ENCODE measurements at places on chromosomes 12 and 14.
A peak's percentile ranks its signal among the peaks of the same experiment; 100 is the strongest.

- DNase-seq = peak; percentile 66
These were observed 235.2 kb downstream of the PCNX1 start for GRCh38 chr14:71142375-71143038.

DNA sequence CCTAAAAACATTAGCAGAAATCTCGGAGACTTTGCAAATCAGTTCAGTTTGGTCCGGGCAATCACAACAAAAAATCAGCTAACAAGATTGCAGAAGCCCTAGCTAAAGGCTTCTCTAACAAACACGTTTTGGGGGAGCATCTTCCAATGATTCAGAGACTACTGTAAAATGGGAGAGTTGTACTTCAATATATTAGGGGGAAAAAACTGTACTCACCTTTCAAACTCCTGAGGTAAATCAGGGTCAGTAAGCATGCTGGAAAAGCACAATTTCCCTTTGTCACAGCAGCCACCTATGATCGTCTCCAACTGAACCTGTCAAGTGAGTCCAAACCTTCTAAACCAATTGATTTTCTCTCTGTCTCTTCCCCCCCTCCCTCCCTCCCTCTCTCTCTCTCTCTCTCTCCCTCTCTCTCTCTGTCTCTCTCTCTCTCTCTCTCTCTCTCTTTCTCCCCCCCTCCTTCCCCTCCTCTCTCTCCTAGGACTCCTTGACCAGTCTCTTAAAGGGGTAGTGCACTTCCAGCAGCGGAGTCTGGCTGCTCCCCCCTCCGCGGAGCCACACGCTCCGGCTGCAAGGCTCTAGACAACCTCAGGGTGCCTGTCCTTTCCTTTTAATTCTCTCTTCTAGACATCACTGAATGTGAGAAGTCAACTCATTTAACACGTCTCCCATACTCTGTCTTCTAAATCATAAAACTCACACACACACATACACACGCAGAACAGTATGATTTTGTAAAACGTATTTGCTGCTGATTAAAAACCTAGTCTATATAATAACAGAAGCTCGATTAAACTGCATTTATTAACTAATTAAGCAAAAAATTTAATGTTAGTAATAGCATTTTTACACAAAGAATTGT is at the start of gene SOX5:
TSS of gene SOX5 (minus strand) at position 323 of the 862 bp plus-strand sequence. CDS start at position 254, 69 bp downstream.
- no peak for DNase-seq

GRCh38 chr12:53195516-53196420 is 11.3 kb downstream of the ITGB7 start:
- no peak for DNase-seq

DNA sequence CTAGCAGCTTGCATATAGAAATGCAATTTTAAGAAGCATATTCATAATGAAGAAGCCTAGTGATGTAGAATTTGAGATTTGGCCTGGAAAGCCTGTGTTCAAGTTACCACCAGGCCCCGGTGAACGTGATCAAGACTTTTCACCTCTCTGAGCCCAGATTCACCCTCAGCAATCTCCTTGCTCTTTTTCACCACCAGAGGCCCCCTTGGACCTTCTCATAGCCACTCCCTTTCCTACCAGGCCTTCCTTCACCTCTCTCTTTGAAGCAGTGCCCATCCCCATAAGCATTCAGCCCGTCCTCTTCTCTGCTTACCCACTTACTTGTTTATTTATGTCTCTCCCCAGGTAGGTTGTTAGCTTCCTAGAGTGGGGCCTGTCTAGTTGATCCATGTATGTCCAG is 1280.9 kb downstream of the AACS start:
- no peak for DNase-seq

DNA sequence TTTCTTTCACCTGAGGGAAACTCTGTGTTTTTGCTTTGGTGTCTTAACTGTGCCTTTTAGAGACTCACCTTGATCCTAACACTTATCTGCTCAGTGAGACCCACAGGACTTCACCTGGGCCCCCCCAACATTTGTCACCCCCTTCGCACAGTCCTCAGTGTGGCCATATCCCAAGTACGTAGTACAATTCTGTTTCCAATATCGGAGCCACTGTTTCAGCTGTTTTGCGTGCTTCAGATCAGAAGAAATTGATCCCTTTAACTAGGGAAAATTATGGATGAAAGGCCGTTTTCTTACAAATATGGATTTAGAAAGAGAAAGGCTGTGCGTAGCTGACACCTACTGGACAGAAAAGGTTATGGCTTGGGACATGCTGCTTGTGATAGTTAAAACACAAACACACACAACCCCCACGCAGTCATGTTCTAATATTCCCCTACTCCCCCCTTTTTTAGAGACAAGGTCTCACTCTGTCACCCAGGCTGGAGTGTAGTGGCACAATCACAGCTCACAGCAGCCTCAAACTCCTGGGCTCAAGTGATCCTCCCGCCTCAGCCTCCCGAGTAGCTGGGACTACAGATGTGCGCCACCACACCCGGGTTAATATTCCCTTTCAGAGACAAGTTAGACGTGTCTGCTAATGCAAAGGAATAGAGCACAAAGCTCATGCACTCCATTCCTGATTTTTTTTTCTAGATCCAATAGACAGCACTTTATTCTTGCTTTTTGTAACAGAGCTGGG is 3.6 kb upstream of the SLC7A8 start:
- no peak for DNase-seq

GRCh38 chr14:31228533-31228932 is 20.9 kb upstream of the HECTD1 start:
- peak; percentile 33 for DNase-seq

- no peak for DNase-seq
These were observed 1.1 kb downstream of the GALNT16 start for GRCh38 chr14:69260861-69261564.

- peak; percentile 96 for DNase-seq
These were observed 172.3 kb downstream of the DUSP6 start for GRCh38 chr12:89179983-89180382.

- DNase-seq = no peak
These were observed 71.7 kb downstream of the ANO2 start for GRCh38 chr12:5873281-5873919.

DNA sequence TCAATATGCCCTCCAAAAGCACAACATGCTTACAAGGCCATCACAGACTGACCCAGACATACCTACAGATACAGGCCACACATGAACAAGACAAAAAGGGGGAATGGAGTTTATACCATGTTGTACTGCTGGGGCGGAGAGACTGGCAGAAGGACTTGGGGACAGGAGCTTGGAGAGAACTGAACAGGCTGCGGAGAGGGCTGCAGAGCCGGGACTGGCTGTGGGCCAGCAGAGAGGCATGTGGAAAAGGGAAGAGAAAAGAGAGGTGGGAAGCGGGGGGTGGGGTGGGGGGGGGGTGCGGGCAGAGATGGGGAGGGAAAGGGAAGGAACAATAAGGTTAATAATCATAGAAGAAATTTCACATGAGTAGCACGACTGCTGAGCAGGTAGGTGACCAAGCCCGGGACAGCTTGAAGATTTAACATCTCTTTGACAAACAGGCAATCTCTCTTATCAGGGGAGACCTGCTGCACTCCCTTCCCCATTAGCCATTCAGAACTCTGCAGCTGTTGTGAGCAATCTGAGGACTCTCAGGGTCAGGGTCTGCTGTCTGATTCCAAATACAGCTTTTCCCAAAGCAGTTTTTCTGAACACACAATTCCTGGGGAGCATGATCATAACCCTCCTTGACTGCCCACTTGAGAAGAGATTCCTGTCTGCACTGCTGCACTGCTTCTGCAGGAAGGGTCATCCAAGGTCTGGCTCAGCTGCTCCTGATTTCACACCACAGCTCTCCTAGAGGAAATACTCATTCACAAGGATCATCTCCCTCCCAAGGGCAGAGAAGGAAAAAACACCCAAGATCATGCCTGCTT is 21.6 kb upstream of the STAC3 start:
- no peak for DNase-seq

DNA sequence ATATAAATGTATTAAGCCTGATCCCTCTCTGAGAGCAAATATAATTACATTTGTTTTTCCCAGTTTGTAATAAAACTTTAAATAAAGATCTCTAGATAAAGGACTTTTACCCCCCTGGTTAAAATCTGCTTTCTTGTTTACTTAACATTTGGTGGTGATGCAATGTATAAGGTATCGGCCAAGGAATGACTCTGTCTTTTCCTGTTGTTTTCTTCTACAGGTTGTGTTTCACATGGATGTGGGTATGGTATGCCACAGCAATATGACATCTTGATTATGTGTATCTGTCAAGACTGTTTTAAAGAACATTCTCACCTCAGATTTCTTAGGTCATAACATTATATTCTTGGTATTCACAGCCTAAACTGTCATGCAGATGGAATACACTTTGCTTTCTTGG is 210.6 kb upstream of the NOVA1 start:
- peak; percentile 3 for DNase-seq

DNA sequence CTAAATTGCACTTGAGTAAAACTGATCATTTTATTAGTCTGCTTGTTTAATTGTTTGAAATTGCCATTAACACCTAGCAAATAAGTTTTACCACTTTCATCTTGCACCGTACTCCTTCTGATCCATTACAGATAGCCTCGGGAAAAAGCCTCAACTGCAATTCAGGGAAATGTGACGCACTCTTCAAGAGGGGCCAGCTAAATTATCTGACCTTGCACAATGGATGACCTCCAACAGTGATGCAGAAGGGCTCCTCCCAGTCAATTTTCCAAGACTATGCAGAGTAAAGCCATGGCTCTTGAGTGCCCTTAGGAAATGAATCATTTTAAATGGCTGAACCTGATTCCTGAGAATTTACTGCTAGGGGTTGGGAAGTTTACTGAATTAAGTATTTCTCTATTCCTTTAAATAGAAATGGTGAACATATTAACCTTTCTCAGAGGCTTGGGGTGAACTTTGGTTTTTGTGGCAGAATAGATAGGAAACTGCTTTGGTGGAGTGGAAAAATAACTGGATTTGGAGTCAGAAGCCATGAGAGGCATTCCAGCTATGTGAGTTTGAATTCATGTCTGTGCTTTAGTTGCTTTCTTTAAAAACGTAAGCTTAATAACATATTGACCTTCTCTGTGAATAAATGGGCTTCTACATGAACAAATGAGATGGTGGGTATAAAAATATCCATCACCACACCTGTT is 64.8 kb upstream of the OVCH1 start:
- DNase-seq = no peak

GRCh38 chr14:96112032-96112431 is 72.9 kb downstream of the C14orf132 start:
- no peak for DNase-seq

DNA sequence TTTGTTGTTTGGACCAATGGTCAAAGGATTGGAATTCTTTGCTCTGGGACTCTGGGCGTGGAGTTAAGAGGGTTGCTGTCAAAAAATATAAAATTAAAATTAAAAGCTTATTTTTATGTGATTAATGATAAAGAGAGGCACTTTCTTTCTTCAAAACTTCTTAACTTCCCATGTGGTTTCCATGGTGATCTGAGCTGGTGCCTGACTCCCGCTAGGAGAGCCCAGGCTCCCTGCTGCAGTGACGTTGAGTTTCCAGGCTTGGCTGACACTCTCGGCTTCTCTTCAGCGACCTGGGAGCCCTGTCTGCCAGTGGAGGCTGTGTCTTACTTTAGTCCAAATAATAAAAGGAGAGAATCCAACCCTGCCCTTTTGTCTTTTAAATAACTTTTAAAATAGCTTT is 84.4 kb downstream of the GALC start:
- no peak for DNase-seq

- no peak for DNase-seq
These were observed 140.1 kb upstream of the CPSF6 start for GRCh38 chr12:69099201-69099837.

- DNase-seq = no peak
These were observed 629 bp downstream of the RAD51AP1 start for GRCh38 chr12:4539167-4539870.

- DNase-seq = no peak
These were observed 192.6 kb upstream of the BCL2L14 start for GRCh38 chr12:11877869-11878780.

- no peak for DNase-seq
These were observed 177.3 kb upstream of the NUDT4 start for GRCh38 chr12:93200291-93200917.

- DNase-seq = no peak
These were observed 152.4 kb downstream of the KIF26A start for GRCh38 chr14:104290756-104291122.

- DNase-seq = no peak
These were observed 62.1 kb downstream of the AMN start for GRCh38 chr14:102984336-102985102.

DNA sequence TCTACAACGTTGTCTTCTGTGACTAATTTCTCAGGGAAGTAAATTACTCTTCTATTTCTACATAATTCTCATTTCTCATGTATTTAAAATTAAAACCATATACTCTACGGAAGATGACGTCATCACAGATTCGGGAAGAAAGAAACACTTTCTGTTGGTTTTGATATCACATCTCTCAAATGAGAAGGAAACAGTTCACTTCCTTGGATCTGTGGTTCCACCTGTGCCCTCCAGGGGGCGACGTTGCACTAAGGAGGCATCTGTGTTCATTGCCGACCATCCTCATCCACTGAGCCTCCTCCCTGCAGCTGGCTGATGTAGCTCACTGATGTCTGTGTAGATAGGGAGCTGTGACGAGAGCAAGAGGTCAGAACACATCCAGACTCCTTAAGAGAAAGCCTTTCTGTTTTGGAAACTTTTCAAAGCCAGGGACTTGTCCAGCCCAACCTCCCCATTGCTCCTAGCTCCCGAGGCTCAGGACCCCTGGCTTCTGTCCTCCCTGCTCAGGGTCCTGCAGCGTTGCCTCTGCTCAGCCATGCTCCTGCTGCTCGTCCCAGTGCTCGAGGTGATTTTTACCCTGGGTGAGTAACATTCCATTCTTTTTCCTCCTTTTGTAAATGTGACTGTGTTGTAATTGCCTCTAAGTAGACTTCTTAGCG is 172.7 kb upstream of the OR4E1 start:
- DNase-seq = no peak

DNA sequence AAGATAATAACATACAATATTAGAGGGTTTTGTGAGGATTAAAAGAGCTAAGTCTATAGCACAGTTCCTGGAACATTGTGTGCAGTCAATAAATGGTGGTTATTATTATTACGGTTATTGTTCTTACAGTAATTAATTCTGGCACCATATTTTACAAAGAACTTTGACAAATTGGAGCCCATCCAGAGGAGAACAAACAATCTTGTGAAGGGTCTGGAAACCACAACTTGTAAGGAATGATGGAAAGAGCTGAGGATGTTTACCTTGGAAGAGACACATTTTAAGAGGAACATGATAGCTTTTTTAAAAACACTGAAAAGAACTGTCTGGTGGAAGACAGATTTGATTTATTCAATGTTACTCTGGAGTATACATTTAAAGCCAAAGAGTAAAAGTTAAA is 150.5 kb upstream of the KRR1 start:
- DNase-seq = no peak
